Activated T-helper 1 cell treated with anti-CD3 and anti-CD28 coated beads, Interleukin-2, amount 50 U/mL, for 16 hours (primary cell): ENCODE measurements at places on chromosomes 2 and 18.

- no peak for DNase-seq
Observed at GRCh38 chr2:35741556-35741955, 614.0 kb upstream of the CRIM1 start.

- no peak for DNase-seq
Observed at GRCh38 chr2:76180676-76181075, 470.0 kb upstream of the GCFC2 start.

DNA sequence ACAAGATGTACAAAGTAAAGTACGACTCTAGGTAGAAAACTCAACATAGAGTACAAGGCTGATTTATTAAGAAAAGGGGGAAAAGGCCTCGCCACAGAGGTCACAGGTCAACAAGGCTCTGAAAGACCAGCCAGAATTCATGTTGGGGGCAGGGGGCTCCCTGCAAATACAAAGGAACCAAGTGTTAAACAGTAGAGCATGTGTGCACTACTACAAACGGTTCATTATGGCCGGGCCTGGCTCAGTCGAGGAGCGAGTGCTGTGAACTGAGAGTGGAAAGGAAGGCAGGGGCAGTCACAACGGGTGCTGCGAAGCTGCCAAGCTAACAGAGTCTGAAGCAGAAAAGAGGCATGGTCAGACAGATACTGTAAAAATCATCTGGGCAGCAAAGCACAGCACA is 77.1 kb downstream of the MBOAT2 start:
- no peak for DNase-seq

- no peak for DNase-seq
Observed at GRCh38 chr2:214960677-214961076, 151.2 kb upstream of the BARD1 start.

- DNase-seq = no peak
Observed at GRCh38 chr2:186570604-186571003, 19.3 kb upstream of the ITGAV start.

DNA sequence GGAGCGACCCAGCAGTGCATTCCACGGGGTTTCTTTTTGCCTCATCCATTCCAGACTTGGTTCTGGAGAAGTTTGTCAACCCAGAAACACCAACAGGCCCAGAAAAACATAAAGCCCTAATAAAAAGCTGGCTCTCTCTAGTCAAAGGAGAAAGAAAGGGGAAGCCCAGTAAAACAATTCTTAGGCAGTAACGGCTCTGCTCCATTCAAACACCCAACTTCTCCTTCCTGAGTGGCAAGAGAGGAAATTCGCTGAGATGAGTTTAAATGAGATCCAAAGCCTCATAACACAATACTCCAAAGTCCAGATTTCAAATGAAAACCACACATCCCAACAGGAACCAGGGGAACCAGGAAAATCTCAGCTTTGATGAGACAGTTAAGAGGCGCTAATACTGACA is 179.9 kb downstream of the RPIA start:
- no peak for DNase-seq

GRCh38 chr2:207995887-207996286 is 29.4 kb downstream of the PLEKHM3 start:
- DNase-seq = no peak

- DNase-seq = no peak
Observed at GRCh38 chr2:64910972-64911433, 78.2 kb upstream of the SLC1A4 start.

DNA sequence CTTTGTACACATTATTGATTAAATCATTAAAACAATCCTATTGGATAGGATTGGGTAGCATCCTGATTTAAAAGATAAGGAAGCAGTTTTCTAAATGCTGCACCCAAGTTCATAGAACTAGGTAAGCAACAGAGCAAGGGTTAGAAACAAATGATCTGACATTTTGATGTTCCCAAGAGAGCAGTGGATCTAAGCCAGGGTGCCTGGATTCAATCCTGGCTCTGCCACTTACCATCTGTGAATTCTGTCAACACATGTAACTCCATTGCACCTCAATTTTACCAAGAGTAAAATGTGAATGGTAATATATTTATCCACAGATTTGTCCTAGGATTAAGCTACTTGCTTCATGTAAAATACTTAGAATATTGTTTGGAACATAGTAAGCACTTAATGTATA is 982.6 kb upstream of the FANCL start:
- DNase-seq = no peak

DNA sequence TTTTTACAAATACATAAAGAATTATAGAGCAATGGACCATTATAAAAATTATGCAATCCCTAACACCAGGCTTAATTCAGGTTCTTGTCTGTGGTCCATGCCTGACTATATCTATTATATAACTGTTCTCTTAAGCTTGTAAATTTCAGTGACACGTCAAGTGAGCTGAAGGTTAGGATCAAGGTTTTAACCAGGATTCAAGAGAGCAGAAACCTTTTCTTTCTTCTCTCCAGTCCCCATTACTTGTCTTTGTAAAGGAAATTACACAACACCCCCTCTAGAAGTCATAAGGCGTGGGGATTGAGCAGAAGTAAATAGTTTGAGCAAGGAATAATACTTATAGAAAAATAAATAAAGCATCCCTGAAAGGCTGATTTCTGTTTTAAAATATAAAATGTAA is 122.0 kb downstream of the ZNF521 start:
- no peak for DNase-seq

GRCh38 chr2:238286551-238286950 is 1.9 kb downstream of the PER2 start:
- no peak for DNase-seq

DNA sequence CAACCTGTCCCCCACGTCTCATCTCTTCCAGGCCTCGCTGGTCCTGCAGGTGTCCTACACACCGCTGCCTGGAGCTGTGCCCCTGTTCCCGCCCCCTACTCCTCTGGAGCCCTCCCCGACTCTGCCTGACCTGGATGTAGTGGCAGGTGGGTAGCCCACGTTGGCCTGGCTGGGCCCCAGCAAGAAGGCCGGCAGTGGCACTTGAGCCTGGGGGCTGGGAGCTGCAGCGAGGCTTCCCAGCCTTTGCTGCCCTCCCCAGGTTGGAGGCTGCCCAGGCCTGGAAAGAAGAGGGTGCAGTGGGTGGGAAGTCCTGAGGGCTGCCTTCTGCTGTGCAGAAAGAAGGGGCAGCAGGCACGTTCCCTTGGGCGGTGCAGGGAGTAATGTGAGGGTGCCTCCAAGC is 58.4 kb downstream of the DYSF start:
- no peak for DNase-seq

- no peak for DNase-seq
Observed at GRCh38 chr18:41949206-41949920, 5.7 kb upstream of the PIK3C3 start.

- no peak for DNase-seq
Observed at GRCh38 chr18:57660961-57661360, 39.3 kb upstream of the NARS1 start.

DNA sequence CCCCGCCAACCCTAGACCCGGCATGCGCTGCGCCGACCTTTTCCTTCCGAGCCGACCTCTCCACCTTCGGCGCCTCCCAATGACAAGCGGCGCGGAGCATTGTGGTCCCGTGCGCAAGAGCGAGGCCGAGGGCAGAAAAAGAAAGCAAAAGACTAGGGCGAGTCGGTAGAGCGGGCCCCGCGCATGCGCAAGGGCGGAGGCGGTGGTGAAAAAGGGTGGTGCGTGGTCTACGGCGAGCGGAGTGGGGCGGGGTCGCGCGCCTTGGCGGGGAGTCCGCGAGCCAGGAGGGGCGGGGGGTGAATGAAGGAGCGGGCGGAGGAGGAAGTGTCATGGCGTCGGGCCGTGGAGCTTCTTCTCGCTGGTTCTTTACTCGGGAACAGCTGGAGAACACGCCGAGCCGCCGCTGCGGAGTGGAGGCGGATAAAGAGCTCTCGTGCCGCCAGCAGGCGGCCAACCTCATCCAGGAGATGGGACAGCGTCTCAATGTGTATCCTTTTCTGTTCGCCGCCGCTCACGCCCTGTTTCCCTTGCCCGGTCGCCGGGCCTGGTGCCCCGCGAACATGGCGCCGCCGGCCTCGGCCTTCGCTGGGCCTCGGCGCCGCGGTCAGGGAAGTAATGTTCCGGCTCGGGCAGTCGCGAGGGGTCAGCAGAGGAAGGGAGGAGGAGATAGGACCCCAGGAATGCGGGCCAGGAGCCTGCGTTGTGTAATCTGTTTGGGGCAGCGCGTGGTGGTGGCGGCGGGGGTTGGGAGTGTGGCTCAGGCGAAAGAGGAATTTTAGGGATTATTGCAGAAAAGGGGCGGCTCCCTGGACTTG is at the start of gene CCNT2:
Gene CCNT2 (plus strand): TSS at position 297 of the 815 bp plus-strand sequence. CDS start 33 bp downstream, at position 330.
- peak; percentile 100 for DNase-seq

GRCh38 chr2:165253178-165253577 is 14.0 kb downstream of the SCN2A start:
- no peak for DNase-seq

DNA sequence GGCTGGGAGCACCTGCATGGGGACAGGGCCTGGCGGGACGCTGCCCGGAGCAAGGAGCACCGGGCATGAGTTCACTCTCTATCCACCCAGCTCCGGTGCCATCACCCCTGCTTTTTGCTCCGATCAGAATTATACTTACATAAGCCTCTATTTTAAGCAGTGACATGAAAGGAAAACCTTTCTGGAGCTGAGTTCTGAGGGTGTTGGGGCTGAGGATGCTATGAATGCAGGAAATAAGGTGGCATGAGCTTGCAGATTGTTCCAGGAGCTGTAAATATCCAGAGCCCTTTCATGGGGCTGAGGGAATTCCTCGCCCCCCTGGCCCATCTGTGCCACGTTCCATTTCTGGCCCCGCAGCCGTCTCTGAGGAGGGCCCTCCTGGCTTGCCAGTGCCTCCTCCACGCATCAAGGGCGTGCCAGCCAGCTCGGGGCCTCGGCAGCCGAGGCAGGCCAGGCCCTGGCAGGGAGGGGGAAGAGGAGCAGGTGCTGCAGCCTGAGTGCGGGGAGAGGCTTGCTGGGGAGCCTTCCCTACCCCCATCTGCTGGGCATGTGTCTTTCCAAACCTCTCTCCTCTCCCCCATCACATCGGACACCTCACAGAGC is 91.7 kb upstream of the MCFD2 start:
- DNase-seq = no peak

- no peak for DNase-seq
Observed at GRCh38 chr2:238123218-238123971, 15.1 kb upstream of the KLHL30 start.

DNA sequence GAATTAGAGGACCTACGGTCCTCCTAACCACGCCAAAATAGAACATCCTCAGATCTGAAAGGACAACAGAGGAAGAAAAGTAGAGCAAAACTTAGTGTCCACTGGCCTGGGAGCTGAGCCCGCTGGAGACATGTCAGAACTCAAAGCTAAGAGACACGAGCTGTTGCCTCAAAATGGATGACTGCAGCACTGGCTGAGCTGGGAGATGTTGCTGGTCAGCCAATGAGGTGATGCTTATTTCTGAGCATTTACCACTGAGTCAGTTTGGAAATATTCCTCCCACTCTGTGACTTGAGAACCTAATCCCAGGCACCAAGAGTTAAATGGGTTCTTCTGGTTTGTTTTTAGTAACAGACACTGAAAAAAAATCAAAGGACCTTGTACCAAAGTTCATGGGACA is 32.6 kb downstream of the FBXO15 start:
- no peak for DNase-seq

GRCh38 chr2:179344970-179345369 is 80.3 kb upstream of the SESTD1 start:
- no peak for DNase-seq

DNA sequence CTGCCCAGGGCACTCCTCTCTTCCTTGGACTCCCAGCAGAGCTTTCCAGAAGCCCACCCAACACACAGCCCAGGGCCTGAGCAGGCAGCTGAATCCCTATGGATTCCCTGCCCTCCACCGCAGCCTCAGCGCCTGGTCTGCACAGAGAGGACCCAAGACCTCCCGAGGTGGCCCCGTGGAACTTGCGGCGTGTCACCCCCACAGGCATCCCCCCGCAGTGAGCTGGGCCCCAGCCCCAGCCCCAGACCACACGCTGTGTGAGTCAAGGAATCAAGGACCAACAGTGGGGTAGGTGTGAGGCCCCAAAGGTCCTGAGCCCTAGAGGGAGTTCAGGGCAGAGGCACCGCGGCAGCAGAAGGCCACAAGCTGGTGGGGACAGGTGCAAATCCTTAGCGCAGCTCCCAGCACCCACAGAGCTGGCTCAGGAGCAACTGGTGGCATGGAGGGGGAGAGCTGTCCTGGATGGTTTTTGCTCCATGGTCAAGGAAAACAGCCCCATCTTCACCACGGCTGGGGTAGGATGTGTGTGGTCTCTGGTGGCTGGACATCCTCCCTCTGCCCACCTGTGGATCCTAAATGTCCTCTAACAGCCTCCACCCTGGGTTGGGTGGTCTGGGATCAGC is 8.5 kb downstream of the HS6ST1 start:
- DNase-seq = peak; percentile 2

GRCh38 chr2:21251216-21251980 is 127.6 kb downstream of the TDRD15 start:
- DNase-seq = no peak

DNA sequence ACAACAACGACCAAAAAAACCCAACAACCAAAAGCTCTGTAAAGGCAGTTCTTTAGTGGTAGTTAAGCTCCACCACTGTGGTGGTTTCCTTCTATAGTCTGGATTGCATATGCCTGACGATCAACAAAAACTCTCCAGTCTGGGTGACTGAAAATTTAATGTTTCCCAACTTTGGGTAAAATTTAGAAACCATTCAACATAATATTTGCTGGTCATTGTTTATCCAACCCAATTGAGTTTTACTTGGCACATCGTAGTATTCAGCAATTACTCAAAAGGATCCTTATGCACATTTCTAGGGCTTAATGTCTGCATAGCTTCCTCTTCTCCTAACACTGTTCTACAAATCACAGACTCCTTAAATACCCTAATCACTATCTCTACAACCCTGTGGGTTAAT is 1080.2 kb upstream of the NRXN1 start:
- DNase-seq = no peak

GRCh38 chr18:47316924-47317323 is 65.5 kb upstream of the SKOR2 start:
- DNase-seq = no peak

- DNase-seq = no peak
Observed at GRCh38 chr2:30938196-30938595, 130.9 kb upstream of the CAPN13 start.

DNA sequence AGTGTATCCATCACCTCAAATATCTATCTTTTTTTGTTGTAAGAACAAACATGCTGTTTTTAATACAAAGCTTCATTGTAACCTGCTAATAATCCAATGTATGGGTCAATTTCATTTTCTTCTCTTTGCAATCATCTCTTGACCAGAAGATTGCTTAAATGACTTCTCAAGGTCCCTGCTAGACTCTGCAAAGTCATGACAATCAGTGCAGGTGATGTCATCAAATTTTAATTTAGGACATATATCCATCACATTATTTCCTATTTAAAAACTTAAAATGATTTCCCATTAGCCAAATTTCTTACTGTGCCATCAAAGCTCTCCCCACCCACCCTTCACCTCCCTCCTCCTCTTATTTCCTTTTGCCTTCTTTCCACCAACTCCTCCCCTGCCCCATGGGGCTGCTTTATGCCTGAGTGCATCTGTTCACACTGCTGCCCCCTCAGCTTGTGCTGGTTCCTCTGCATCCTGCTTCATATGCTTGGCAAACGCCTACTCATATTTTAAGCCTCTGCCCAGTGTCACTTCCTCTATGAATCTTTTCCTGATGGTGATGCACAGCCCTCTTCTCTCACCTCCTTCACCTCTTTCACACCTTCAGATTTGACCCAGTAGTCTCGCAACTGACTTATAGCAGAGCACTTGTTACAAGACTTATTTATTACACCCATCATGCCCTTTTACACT is 20.3 kb downstream of the PLEK start:
- no peak for DNase-seq
